ENCODE measurements at places on chromosomes 11 and 22.
A peak's percentile ranks its signal among the peaks of the same experiment; 100 is the strongest.

- no peak for DNase-seq
Measured at GRCh38 chr22:48695731-48696305, 1131.9 kb downstream of the BRD1 start.

DNA sequence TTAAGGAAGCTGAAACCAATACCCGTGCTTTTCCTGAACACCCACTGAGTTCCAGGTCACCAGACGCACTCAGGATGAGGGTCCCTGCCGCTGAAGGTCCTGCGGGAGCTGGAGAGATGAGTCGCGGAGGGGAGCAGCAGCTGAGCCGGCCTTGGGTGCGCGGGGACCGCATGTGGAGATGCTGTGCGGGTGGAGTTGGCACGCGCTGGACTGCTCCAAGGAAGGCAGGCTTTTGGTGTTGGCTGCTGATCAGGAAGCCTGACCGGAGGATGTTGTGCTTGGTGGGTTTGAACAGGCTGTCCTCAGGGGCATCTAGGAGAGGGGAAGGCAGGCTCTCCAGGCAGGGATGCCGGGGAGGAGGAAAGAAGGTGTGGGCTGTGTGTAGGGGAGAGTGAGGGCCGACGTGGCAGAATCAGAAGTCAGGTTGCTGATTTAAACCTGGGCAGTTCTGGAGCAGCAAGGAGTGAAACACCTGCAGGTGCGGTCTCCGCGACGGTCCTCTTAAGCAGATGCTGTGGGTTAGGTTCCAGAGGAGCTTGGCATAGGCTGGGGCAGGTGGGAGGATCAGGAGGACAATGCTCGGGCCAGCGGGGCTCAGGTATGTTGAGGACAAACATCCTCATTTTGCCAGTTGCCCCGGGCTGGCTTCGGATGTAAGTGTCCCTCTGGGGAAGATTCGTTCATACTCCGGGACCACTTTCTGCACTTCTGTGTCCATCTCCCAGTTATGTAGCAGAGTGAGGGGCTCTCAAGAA, 197.5 kb upstream of the B3GAT1 start:
- DNase-seq = no peak

GRCh38 chr11:14336507-14337503, 22.2 kb downstream of the RRAS2 start:
- DNase-seq = no peak

DNA sequence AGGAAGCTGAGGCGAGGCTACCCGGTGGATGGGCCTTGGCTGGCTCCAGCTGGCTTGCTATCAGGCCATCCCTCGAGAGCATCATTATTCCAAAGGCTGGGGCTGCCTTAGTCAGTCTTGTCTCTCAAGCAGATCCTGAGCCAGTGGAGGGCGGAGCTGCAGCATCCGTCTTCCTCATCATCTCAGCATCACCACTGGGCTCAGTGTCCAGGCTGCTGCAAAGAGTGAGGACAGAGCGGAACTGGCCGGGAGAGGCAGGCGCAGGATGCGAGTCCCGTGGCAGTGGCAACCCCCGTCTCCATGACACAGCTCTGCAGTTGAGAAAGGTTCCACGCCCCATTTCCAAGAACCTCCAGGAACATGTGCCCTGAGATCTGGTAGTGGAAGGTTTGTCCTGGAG, 4.4 kb downstream of the TP53I11 start:
- DNase-seq = no peak

DNA sequence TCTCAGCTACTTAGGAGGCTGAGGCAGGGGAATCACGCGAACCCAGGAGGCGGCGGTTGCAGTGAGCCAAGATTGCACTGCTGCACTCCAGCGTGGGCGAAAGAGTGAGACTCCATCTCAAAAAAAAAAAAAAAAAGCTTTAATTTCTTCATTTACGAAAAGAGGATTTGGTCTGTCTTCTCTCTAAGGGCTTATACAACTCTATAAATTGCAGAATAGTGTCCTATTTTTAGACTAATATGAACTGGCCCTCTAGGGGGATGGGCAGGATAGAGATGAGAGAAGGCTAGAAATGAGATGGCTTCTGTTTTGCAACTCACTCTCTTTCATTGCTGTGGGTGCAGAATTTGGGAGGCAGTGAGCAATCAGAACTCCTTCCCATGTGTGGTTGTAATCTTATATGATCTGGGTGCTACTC, 11.3 kb downstream of the MAML2 start:
- no peak for DNase-seq

DNA sequence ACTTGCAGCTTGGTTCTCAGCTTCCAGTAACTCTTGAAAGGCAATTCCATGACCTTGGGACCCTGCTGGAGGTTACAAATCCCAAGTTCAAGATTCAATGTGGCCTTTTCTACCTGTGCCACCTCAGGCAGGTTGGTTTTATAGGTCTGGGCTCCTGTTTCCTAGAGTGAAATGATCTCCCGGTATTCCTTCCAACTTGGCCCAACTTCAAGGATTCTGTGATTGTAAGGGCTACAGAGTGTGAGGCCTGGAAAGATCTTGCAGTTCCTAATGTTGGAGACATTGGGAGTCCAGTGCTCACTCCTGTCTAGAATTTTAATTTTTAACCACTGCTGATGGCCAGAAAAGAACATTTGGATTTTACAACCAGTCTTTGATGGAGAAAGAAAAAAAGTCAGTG, 91.6 kb downstream of the LDLRAD3 start:
- DNase-seq = no peak

- peak; percentile 6 for DNase-seq
Measured at GRCh38 chr11:88886796-88887195, 179.0 kb downstream of the GRM5 start.

GRCh38 chr11:124482362-124483147, 37.1 kb upstream of the OR8B8 start:
- DNase-seq = no peak

DNA sequence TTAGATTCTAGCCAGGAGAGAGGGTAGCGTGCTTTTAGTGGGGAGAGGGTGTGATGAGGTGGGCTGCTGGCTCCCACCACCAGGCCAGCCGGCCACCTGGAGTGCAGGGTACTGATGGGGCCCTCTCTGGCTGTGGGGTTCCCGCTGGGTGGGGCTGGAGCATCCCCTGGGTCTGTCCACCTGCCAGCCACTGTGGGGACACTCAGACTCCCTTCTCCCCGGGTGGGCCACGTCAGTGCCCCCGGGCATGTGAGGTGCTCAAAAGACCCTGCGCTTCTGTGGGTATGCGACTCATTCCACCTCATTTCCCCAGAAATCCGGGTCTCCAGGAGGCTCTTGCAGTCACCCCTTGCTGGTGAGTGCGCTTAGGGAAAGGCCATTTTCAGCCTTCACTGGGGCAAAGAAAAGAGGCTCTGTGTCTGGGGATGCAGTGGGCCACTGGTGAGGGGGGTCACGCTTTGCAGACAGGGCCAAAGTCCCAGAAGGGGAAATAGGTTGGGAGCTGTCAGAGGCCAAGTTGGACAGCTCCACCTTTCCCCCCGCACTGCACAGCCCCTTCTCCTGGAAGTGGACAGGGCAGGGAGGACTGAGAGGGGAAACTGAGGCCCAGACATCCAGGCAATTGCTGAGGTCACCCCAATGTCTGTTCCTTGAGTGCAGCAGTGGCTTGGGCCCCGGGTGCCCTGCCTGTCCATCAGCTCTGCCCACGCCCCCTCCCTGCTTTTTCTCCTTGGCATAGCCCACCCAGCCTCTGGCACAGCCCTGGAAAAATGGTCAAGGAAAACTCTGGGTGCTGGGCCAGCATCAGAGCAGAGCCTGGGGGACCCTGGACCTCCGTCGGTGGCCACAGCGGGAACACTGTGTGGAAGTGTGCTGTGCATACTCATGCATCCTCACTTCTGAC, 53.3 kb downstream of the TPCN2 start:
- no peak for DNase-seq

- DNase-seq = peak; percentile 25
Measured at GRCh38 chr11:45102810-45103621, 43.4 kb upstream of the PRDM11 start.

DNA sequence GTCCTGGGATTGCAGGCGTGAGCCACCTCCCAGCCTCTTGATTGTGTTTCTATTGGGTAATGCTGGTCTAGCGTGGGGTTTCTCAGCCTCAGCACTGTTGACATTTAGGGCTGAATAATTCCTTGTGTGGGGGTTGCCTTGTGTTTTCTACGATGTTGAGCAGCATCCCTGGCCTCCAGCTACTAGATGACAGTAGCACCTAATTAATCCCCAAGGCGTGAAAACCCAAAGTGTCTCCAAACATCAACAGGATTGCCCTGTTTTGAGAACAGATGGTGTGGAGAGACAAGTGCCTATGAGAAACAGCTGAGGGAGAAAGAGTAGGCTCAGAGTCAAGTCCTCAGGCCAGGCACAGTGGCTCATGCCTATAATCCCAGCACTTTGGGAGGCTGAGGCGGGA, 67.2 kb downstream of the SGSM1 start:
- no peak for DNase-seq

GRCh38 chr11:44034639-44035038, 13.1 kb upstream of the ACCSL start:
- no peak for DNase-seq

GRCh38 chr11:13341026-13341425, 63.4 kb downstream of the BMAL1 start:
- DNase-seq = no peak

GRCh38 chr11:21806947-21807346, 385.9 kb upstream of the ANO5 start:
- no peak for DNase-seq

GRCh38 chr22:45608763-45609180, 62.9 kb upstream of the ATXN10 start:
- no peak for DNase-seq

- DNase-seq = no peak
Measured at GRCh38 chr11:132036746-132037466, 666.5 kb downstream of the NTM start.

DNA sequence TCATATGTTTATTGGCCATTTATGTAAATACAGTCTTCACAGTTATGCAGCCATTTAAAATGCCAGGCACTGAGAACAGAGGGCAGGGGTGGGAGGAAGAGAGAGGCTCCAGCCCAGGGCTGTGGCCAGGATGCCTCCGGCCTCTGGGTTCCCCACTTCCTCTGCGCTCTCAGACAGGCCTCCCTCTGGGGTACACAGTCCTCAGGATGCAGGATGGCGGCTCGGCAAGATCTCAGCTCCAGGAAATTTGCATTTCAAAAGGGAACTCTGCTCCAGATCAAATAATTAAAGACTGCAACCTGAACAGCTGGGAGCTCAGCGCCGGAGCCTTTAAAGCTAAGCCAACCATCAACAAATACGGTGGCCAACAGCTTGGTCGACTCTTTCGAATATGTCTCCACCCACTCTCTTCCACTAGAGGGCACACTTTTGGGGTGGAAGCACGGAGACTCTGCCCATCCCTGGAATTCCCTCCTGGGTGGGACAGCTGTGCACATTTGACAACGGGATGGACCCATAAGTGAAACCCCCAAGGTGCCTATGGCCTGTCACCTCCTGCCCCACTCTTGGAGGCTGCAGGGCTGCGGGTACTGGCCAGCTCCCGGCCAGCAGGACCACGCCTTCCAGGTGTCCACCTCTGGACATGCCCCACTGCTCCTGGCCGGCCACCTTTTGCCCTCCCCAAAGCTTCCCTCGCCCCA, 1044.7 kb downstream of the BRD1 start:
- DNase-seq = no peak

GRCh38 chr11:85318573-85318972, 308.6 kb downstream of the DLG2 start:
- no peak for DNase-seq

Data from CD4-positive, alpha-beta T cell (primary cell).